LNCaP clone FGC (cell line): ENCODE measurements at places on chromosomes 16 and 17.

DNA sequence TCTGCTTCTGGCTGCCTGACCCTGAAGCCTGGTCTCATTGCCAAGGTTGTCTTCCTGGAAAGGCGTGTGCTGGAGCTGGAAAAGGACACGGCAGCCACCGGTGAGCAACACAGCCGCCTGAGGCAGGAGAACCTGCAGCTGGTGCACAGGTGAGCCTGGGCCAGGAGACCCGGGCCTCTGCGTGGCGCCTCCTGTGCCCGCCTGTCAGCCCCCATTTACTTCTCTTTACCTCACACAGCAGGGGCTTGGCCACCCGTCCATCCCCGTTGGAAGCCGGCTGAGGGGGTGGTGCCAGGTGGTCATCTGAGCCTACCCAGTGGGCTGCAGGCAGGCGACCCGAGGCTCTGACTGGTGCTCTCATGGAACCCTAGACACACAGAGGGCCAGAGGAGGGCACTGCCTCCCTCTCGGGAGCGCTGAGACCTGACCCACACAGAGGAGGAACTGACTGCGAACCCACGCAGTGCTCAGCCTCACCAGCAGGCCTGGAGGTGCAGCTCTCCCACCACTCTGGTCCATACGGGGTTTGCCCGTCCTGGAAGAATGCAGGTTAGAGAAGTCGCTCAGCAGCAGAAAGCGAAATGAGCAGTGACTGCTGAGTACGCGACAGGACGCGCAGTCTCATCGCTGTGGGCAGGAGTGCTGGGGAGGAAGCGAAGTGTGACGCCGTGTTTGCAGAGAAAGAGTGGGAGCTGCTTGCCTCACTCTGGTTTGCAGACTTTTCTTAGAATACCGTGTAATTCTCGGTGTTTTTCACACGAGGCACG is 21.9 kb upstream of the CAPN15 start:
- DNase-seq = no peak

DNA sequence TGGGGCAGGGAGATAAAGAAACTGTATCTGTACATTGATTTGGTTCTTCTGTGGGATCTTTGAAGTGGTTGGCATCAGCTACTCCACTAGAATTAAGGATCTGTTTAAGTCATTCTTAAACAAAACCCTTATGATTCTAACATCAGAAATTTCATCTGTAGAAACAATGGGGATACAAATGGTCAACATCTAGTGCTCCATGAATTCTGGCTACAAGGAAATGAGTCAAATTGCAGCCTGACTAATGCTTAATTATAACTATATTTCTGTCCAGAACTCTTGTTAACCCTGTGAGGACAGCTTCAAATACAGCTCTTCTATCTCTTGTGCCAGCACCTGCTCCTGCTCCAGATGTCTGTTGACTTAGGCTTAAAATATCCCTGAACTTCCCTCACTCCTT is 13.9 kb upstream of the GINS3 start:
- DNase-seq = no peak

- DNase-seq = no peak
These were observed 29.5 kb downstream of the PMFBP1 start for GRCh38 chr16:72142476-72142875.

DNA sequence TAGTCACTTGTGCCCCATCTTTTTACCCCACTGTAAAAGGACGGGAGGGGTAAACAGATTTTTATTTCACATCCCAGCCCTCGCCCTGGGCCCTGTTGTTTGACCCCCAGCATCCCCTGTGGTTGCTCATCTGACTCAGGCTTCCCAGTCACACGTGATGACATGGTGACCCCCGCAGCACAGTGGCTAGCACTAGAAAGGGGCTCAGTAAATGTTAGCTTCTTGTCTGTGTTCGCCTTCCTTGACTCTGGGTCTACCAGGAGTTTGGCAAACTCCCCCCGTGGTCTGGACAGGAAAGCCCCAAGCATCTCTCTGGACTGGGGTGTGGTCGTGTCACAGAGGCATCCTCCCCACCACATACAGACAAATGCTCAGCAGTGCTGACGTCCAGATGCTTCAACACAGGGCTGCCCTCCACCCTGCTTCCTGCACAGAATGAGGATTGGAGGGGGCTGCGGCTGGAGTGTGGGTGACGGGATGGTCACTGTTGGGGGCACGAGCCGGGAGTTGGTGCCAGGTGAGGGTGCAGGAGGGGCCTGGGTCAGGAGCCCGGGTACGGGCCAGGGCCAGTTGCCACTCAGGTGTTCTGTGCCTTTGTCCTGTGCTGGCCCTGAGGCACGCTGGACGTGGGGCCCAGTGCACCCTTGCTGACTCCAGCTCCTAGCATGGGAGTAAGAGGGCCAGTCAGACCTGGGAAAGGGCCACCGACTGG is 69.1 kb downstream of the METRNL start:
- DNase-seq = no peak

GRCh38 chr16:50801036-50801435 is 59.1 kb downstream of the CYLD start:
- DNase-seq = no peak

- peak; percentile 40 for DNase-seq
These were observed 196.1 kb downstream of the GSG1L start for GRCh38 chr16:27867122-27868110.

DNA sequence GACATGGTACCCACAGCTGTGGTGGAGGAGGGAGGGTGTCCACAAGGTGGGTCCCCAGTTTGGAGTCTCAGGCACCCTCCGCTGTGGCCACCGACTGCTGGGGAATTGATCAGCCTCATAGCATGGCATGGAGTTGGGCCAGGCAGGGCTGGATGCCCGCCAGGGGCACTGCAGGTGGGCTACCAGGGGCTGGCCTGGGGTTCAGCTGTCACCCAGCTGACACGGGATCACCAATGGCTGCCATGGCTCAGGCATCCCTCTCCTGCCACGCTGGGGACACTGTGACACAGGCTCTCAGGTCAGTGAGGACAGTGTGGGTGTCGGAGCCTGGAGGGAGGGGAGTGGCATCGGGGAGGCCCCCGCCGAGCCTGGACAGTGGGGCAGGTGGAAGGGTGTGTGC is 19.8 kb upstream of the SSTR5 start:
- DNase-seq = no peak

- DNase-seq = no peak
These were observed 75.1 kb downstream of the TOX3 start for GRCh38 chr16:52471650-52472370.

DNA sequence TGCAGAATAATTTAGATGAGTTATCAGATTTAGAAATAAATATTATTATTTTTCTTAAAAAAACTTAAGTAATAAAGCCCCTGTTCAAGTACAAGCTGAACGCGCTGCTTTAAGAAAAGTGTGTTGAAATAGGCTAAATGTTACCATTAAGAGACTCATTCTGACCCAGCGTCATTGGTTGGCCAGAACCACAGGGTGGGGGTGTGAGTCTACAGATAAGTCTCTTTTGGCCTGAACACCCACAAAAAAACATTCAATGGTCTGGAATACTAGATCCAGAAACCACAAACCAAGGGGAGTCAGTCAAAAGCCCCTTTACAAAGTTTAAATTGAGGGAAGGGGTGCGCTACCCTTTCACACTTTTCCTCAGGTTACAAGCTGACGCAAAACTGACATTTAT is 776.1 kb downstream of the KCNJ2 start:
- no peak for DNase-seq

- no peak for DNase-seq
These were observed 34.1 kb downstream of the NQO1 start for GRCh38 chr16:69691980-69692911.

DNA sequence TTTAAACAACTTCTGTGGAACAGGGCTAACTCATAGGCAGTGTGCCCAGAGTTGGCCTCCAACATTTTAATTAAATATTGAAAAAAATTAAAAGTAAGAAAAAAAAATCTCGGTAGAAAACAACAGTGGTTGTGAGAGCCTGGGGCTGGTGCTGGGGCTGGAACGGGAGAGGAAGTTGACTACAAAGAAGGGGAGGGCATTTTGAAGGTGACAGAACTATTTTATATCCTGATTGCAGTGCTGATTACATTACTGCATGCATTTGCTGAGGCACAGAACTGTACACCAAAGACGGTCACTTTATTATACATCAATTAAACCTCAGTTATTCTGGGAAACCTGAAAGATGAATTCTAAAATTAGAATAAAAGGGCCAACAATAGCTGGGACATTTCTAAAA is 142.5 kb downstream of the PARN start:
- DNase-seq = no peak

GRCh38 chr17:2089021-2089422 is 34.1 kb downstream of the HIC1 start:
- DNase-seq = no peak

DNA sequence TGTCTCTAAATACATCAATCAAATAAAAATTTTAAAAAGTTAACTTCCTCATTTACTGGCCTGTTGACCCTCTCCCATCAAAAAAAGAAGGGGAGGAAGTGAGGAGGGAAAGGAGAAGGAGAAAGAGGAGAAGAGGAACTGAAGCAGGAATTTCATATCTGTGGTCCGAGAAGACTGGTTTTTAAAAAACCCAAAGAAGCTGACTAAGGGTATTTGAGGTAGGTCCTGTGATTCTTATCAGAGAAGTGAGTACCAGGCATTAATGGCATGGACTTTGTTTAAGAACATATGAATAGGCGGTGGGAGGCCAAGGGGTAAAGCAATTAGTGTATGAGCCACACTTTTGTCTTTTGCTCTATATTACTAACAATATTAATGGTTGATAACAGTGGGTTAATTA is 2.0 kb downstream of the SLC46A1 start:
- no peak for DNase-seq
